ENCODE measurements at places on chromosomes 1 and 21. TPM values are rescaled to one million over a fixed set of nuclear protein-coding genes. Genes with fewer than 3 reads are reported as not detected.

Gene SLAMF9
- total RNA-seq = not detected

DNA sequence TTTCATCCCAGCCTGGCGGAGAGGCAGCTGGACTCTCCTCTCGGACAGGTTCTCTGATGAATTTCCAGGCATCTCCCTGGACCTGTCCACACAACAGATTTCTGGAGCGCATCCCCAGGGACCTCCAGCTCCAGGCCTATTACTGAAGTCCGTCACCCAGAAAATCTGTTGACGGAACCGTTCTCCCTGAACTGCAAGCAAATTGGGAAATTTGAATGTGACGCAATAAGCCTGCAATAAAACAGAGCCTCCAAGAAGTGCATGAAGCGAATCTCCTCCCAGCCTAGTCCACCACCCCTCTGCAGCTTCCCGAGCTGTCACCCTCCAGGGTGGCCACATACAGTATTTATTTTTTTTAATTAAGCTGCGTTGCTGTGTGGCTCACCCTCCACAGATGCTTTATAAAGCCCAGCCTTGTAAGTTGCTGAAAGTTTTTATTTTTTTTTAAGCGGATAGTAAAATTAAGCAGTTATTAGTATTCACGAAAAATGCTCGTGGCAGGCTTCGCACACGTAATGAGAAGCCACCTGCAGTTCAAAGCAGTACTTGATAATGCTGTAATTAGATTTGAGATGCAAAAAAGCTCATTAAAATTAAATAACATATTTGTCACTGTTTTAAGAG, 173.3 kb downstream of the CAMTA1 start:
- no peak for DNase-seq
- H3K36me3 ChIP-seq = no peaks in the 10 kb centered on the region
- no peak overlapping the region for H3K4me3 ChIP-seq
- peaks cover 12% of the 10 kb centered on the region for H3K4me1 ChIP-seq
- H3K27me3 ChIP-seq = no peaks in the 10 kb centered on the region

GRCh38 chr1:195964516-195964915, 643.7 kb downstream of the KCNT2 start:
- H3K4me1 ChIP-seq = no peaks in the 10 kb centered on the region
- H3K27me3 ChIP-seq = no peaks in the 10 kb centered on the region
- no peak for DNase-seq
- H3K4me3 ChIP-seq = no peak overlapping the region
- no peak overlapping the region for H3K27ac ChIP-seq

Gene STUM
- total RNA-seq = 0.14 TPM

GRCh38 chr1:234473118-234473517, 5.9 kb downstream of the TARBP1 start:
- H3K4me1 ChIP-seq = peaks cover 54% of the 10 kb centered on the region
- peak overlapping the region; percentile 38 for H3K27ac ChIP-seq
- H3K4me3 ChIP-seq = no peak overlapping the region
- no peaks in the 10 kb centered on the region for H3K27me3 ChIP-seq
- no peak for DNase-seq

DNA sequence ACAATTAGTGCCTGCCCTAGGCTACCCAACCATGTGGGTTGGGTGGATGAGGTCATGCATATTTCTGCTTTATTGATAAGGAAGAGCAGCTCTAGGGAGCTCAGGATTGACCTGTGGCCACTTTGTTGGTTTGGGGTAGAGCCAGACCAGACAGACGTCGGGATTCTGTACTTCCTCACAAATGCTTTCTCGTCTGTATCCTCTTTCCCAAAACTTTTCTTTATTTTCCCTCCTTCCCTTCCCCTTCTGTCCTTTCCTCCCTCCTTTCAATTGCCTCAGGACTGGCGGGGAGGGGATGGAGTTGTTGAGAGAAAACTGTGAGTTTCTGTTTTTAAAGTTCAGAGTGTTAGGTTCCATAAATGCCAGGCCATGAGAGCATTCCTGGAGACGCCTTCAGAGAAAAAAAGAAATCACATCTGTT, 68.0 kb downstream of the UCK2 start:
- H3K27ac ChIP-seq = no peak overlapping the region
- H3K4me1 ChIP-seq = no peaks in the 10 kb centered on the region
- DNase-seq = no peak
- no peaks in the 10 kb centered on the region for H3K27me3 ChIP-seq
- H3K4me3 ChIP-seq = no peak overlapping the region
- H3K36me3 ChIP-seq = no peaks in the 10 kb centered on the region

DNA sequence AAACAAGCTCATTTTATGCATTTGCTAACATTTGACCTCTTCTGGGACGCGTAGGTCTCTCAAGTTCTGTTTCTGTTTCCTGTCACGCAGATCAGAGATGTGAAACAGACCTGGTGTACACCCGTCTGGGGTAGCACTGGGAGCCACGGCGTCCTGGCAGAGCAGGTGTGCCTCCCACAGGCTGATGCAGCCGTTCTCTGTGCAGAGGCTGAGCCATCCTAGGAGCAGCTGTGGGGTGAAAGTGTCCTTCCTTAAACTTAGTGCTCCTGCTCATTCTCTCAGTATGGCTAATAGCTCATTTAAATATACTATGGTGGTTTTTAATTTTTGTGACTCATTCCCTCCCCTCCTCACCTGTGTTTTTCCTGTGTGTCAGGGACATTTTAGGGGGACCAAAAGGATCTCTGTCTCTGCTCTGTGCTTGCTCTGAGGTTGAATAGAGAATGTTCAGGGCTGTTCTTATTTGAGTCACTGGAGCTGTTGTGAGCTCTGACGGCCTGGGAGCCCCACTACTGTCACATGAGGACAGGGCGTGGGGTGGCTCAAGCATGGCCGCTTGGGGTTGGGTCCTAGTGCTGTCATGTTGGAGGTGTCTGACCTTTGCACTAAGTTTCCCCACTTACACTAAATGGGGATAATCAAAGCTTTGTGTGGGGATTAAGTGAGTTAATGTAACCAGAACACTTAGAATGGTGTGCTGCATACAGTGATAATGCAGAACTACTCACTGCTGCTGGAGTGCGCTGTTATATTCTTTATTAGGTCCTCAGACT, 43.0 kb downstream of the GALNT2 start:
- peak overlapping the region; percentile 5 for H3K4me3 ChIP-seq
- H3K27me3 ChIP-seq = no peaks in the 10 kb centered on the region
- DNase-seq = peak; percentile 42
- H3K36me3 ChIP-seq = peaks cover 10% of the 10 kb centered on the region
- H3K4me1 ChIP-seq = peaks cover 23% of the 10 kb centered on the region
- peak overlapping the region; percentile 49 for H3K27ac ChIP-seq

- H3K27me3 ChIP-seq = peaks cover 9% of the 10 kb centered on the region
- H3K4me3 ChIP-seq = no peak overlapping the region
- no peak for DNase-seq
These were observed 15.3 kb upstream of the STUM start for GRCh38 chr1:226533220-226533619.

Gene NIBAN1
- 1.6 TPM for total RNA-seq

Gene OR2T33
- not detected for total RNA-seq

GRCh38 chr1:41348394-41348793, 12.8 kb upstream of the FOXO6 start:
- H3K36me3 ChIP-seq = no peaks in the 10 kb centered on the region
- H3K4me3 ChIP-seq = no peak overlapping the region
- no peak overlapping the region for H3K27ac ChIP-seq
- H3K27me3 ChIP-seq = peaks cover 7% of the 10 kb centered on the region
- peaks cover 12% of the 10 kb centered on the region for H3K4me1 ChIP-seq
- DNase-seq = no peak

Gene ERI3
- total RNA-seq = 34.5 TPM

GRCh38 chr21:41189150-41189745, 21.3 kb downstream of the BACE2 start:
- no peak for DNase-seq
- H3K36me3 ChIP-seq = peaks cover 14% of the 10 kb centered on the region
- peaks cover 1% of the 10 kb centered on the region for H3K4me1 ChIP-seq
- H3K4me3 ChIP-seq = no peak overlapping the region
- peaks cover 13% of the 10 kb centered on the region for H3K27me3 ChIP-seq
- no peak overlapping the region for H3K27ac ChIP-seq

Gene FABP3
- not detected for total RNA-seq

Gene DPM3
- 59.8 TPM for total RNA-seq

DNA sequence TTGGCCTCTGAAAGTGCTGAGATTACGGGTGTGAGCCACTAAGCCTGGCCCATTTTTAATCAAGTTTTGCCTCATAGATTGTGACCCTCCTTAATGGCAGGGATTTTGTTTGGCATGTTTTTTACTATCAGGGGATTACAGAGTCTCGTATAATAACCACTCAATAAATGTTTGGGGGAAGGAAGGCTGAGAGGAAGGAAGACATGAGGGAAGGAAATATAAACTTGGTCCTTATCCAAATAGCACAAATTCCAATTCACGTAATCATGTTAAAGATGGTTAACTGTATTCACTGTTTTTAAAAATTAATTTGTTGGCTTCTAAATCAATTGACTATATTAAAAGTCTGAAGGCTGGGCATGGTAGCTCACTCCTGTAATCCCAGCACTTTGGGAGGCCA, 30.9 kb upstream of the SERTAD4 start:
- H3K4me3 ChIP-seq = no peak overlapping the region
- no peak for DNase-seq
- no peaks in the 10 kb centered on the region for H3K36me3 ChIP-seq
- peaks cover 5% of the 10 kb centered on the region for H3K27me3 ChIP-seq
- H3K27ac ChIP-seq = no peak overlapping the region

Gene GPR157
- 5.6 TPM for total RNA-seq

Gene NPHS2
- not detected for total RNA-seq

- no peak for DNase-seq
- H3K4me3 ChIP-seq = peak overlapping the region; percentile 93
- H3K4me1 ChIP-seq = peaks cover 28% of the 10 kb centered on the region
- peak overlapping the region; percentile 96 for H3K27ac ChIP-seq
- H3K27me3 ChIP-seq = no peaks in the 10 kb centered on the region
These were observed 688 bp downstream of the PTTG1IP start for GRCh38 chr21:44872649-44873355.

GRCh38 chr1:199747984-199748383, 279.5 kb upstream of the NR5A2 start:
- H3K4me3 ChIP-seq = no peak overlapping the region
- H3K36me3 ChIP-seq = no peaks in the 10 kb centered on the region
- H3K27ac ChIP-seq = no peak overlapping the region
- H3K27me3 ChIP-seq = peaks cover 11% of the 10 kb centered on the region
- no peak for DNase-seq

Gene MASP2
- 0.34 TPM for total RNA-seq

- H3K27ac ChIP-seq = no peak overlapping the region
- no peak for DNase-seq
- no peaks in the 10 kb centered on the region for H3K27me3 ChIP-seq
These were observed 21.4 kb downstream of the TMPRSS15 start for GRCh38 chr21:18382141-18382540.

All from naive thymus-derived CD8-positive, alpha-beta T cell (primary cell).